ENCODE measurements at places on chromosomes 3 and 15.

- DNase-seq: no peak
Observed at GRCh38 chr3:102079809-102080197, 230.5 kb downstream of the NFKBIZ start.

- DNase-seq: no peak
Observed at GRCh38 chr15:101310161-101310480, 15.1 kb upstream of the SNRPA1 start.

DNA sequence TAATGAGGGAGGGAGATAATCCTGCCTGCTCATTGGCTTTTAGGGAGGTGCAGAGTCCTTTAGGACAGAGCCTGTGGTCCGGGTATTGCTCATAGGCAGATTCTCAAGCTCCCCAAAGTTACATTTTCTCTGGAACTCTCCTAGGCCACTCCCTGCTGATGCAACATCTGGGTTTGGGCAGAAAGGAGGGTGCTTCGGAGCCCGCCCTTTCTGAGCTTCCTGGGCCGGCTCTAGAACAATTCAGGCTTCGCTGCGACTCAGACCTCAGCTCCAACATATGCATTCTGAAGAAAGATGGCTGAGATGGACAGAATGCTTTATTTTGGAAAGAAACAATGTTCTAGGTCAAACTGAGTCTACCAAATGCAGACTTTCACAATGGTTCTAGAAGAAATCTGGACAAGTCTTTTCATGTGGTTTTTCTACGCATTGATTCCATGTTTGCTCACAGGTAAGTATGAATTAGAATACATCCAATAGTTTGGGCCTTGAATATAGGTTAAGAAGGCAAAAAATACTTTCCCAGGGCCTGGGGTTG, at the start of gene IL20RB:
Gene IL20RB (plus strand): TSS at position 233 of the 538 bp plus-strand sequence. CDS start 131 bp downstream, at position 364.
- DNase-seq: peak; percentile 86

DNA sequence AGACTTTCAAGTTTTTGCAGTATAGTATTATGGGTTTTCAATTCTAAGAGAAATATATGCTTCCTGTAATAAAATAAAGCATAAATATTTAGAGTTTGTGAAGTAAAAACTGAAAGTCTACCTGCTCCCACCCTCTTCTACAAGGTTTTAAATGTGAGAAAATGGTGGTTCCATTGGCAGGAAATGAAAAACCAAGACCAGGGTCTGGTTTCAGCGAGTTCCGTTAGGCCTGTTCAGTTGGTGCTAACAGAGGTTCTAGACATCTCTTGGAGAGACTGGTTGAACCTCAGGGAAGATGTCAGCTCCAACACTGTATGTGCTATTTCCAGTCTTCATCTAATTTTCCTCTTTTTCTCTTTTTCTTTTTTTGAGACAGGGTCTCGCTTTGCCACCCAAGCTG, 11.8 kb upstream of the MYO1E start:
- no peak for DNase-seq

GRCh38 chr3:1462371-1462770, 369.5 kb downstream of the CNTN6 start:
- no peak for DNase-seq

DNA sequence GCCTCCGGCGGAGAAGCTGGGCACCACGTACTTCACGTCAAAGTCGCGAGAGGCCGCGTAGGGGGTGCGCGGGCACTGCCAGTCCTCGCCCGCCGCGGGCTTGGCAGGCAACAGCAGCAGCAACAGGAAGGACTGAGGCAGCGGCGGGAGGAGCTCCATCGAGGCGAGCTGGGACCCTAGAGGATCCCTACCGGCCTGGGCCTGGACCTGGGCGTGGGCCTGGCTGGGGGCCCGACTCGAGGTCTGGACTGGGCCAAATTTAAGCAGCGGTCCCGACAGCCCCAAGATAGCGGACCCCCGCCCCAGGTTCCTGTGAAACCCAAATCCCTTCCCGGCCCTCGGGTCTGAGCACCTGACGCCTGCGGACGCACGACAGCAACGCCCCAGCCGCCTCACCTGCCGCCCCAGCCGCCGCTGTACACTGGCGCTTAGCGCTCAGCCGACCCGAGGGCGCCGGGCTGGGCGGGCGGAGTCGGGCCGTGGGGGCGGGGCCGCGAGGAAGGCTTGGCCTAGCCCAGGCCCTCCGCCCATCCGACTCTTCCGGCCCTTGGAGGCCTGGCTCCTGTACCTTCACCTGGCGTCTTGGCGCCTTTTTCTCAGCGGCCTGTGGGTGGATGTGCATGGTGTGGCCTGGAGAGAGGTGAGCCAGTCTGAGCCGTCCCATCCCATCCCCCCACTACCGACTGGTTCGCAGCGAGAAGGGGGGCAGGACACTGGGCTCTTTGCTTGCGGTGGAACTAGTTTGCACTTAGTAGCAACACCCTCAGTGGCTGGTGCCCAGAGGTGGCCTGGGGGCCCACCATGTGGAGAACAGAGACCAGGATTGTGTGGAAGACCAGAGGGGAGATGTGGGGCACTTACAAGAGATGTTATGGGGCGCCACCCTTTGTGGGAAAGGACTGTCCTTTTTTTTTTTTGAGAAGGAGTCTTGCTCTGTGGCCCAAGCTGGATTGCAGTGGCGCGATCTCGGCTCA, at the start of gene MST1R:
Gene MST1R (minus strand): TSS at position 423 of the 974 bp plus-strand sequence. CDS start 264 bp downstream, at position 159.
- DNase-seq: no peak

Measured in GM04503 (cell line).